NCI-H2081 (cell line): ENCODE measurements at places on chromosomes 7 and 10.

GRCh38 chr10:5373307-5373706 lies 8.5 kb downstream of the UCN3 start:
- no peak for DNase-seq

- no peak for DNase-seq
These were observed 9.7 kb upstream of the CAMK2G start for GRCh38 chr10:73884017-73884416.

DNA sequence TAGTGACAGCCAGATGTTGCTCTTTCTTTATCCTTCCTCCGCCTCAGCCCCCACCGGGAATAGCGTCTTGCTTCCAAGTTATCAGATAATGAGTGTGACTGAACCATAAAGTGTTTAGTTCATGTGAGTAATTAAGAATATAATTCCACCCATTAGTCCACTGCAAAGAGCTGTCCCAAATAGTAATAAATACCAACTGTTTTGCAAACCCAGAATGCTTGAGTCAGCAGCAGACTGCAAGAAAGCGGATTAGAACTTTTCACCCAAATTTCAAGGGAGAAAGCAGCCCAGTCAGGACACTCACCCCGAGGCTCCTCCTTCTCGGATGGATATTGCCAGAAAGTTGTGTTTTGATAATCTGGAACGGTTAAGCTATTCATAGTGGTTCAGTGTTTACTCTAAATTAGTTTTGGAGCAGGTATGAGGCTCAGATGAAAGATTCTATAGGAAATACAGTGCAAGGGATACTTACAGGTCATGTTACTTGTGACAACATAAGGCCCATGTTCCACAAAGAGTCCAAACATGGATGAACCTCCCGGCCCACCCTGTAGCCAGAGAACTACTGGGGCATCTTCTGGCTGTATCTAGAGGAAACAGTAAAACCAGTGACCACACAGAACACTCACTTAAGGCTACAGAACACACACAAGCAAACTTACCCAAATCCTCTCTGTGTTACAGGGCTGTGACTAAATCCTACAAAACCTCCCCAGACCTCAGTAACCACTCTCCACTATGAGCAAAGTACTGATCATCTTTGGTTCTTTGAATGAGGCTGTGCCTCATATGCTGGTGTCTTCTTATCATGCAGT lies 50.5 kb downstream of the CPVL start:
- DNase-seq = no peak

- no peak for DNase-seq
These were observed 5.3 kb downstream of the POLR2J start for GRCh38 chr7:102473271-102473991.

DNA sequence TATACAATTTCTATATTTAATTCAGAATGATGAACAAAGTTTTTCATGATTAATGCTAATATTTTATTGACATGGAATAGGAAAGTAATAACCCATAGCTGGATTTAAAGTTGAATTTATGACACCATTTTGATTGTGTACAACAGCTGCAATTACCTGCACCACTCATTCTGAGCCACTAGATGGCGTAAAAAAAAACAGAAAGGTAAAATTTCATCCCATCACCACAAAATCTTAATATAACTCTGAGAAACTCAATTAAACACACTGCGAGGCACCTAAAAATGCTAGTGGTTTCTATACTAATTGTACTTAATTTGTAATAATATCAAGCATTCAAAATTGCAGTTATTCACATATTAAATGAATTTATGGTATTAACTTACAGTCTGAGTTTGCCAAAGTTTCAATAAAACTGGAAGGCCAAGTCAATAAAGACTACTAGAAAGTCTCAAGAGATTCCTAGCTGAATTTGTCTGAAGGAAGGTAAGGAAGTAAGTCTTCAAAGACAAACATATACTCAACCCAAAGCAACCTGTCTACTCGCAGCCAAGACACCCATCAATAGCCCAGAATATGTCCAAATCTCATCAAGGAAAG lies 182.5 kb downstream of the SKAP2 start:
- peak; percentile 53 for DNase-seq

DNA sequence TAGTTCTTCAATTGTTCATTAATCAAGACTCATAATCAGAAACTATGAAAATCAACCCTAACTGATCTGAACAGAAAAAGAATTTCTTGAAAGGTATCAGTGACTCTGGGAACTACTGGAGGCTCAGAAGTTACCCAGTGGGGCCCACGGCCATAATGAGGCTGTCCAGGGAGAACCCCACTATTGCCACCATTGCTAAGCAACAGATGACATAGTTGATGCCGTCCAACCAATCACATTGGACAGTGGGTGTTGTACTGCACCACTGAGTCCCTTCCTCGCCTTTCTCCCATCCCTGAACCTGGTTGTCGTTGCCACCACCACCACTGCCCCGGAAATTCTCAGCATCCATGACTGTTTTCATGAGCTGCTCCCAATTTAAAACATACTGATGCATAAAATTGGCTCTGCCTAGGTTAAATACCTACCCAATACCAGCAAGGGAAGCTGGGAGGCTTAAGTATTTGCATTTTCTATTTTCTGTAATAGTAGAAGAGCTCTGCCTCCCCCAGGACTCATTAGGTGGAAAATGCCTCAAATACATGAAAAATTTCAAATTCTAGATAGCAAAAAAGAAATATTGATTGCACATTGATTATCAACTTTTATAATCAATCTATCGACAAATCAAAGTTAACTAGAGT lies 26.7 kb upstream of the USP6NL start:
- DNase-seq = no peak

GRCh38 chr7:30898411-30898810 lies 13.2 kb upstream of the AQP1 start:
- no peak for DNase-seq

DNA sequence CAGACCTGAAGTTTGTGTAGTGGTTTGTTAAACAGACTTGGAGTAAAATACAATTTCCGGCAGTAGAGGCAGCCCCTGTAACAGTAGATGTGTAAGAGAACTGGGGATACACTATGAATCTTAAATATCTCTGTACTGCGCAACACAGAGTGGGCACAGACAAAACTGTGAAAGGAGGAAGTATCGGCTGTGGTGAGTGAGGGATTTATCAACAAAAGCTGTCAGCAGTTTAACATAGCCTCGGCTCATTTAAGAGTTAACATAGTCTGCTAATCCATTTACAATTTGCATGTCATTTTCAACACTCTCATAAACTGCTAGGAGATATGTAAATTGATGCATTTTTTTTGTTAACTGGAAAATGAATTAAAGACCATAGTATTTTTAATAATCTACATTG lies 225.2 kb downstream of the ZWINT start:
- DNase-seq = no peak

GRCh38 chr10:119834188-119834587 lies 38.5 kb downstream of the MCMBP start:
- no peak for DNase-seq

GRCh38 chr7:141738592-141739013 lies 445 bp downstream of the SSBP1 start:
- DNase-seq = no peak

DNA sequence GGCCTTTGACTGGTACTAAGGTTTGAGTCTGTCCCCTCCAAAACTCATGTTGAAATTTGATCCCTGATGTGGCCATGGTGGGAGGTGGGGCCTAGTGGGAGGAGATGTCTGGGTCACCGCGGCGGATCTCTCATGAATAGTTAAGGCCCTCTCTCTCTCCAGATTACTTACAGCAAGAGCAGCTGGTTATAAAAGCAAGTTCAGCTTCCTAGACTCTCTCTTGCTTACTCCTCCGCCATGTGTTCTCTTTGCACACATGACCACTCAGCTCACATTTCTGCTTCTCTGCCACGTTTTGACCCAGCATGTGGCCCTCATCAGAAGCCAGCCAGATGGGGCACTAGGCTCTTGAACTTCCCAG lies 29.9 kb upstream of the ZMIZ1 start:
- DNase-seq = no peak

DNA sequence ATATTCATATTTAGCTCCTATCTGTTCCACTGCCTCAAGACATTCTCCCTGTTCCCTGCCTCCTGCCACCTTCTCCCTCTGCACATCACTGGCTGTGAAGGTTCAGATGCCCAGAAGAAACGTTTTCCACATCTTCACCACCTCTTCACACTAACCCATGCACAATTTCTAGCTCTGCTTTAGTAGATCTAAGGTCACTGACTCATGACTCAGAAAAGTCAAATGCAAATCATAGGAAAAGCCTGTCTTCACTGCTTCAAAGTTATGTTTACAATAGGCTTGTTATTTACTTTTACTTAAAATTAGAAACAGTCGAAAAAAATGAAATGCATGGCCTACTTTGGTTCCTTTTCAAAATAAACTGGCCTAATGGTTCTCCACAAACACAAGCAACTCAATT lies 2.5 kb downstream of the SCRN1 start:
- no peak for DNase-seq

- peak; percentile 46 for DNase-seq
These were observed 11.6 kb downstream of the HBP1 start for GRCh38 chr7:107180378-107180777.

DNA sequence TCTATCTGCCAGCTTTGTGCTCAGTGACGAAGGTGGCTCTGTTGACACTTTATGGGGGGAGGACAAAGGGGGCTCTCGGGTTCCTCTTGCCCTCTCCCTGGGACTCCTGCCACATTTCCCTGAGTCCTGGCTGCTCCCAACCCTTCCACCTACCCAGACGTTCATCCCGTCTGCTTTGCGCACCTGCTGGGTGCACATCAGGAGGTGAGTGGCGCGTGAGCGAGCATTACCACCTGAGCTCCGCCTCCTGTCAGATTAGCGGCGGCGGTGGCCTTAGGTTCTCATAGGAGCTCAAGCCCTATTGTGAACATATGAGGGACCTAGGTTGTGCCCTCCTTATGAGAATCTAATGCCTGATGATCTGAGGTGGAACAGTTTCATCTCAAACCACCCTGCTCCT lies 137.2 kb downstream of the DYNC2I1 start:
- no peak for DNase-seq

GRCh38 chr7:87173471-87173870 lies 21.2 kb downstream of the DMTF1 start:
- DNase-seq = no peak

- peak; percentile 78 for DNase-seq
These were observed 132.4 kb downstream of the TSPAN12 start for GRCh38 chr7:120725376-120726039.

DNA sequence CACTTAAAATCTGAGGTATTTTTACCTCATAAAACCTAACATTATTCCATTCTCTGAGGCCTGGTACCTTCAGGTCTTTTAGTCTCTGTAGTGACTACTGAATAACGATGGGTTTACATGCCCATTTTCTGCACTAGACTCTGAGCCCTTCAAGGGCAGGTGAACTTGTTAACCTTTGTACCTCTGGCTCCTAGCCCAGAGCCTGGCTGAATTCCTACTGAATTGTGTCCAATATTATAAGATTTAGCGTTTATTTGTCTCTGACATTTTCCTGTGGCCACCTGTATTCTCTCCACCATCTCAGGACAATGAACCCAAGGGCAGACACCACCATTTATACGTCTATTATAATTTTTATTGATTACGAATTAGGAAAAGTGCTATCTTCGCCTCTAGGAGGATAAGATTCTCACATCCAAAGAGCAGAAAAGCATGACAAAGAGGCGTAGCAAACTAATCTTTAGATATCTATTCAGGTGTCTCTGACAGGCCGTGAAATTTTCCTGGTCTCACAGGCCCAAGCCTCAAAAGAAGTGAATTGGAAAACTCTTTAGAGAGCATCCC lies 27.9 kb upstream of the HNRNPH3 start:
- no peak for DNase-seq

DNA sequence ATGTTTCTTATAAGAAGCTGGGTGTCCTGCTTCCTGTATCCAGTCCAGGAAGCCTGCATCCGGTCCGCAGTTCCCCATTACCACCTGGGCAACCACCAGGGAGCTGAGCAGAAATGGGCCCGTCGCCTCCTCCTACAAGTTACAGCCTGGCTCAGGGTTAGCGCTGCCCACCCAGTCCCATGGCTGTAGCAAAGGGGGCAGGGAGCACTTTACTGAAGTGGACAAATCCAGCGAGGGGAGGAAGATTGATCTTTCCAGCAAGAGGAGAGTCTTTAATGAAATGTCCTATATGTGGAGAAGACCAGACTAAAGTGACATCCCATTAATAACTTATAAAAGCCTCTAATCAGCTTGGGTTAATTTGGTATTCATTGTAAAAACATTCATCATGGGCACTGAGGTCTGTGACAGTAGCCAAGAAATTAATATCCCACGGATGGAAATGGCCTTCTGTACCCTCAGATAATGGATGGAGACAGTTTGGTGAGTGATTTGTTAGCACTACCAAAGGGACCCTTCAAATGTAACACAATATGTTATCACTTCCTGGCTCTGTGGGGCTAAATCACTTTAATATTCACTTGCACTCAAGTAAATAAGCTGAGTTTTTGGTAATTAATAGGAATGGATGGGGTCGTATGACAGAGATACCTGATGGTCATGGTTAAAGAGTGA lies 323.4 kb downstream of the PAXIP1 start:
- DNase-seq = no peak

GRCh38 chr7:121575194-121575765 lies 179.2 kb upstream of the FAM3C start:
- DNase-seq = no peak

DNA sequence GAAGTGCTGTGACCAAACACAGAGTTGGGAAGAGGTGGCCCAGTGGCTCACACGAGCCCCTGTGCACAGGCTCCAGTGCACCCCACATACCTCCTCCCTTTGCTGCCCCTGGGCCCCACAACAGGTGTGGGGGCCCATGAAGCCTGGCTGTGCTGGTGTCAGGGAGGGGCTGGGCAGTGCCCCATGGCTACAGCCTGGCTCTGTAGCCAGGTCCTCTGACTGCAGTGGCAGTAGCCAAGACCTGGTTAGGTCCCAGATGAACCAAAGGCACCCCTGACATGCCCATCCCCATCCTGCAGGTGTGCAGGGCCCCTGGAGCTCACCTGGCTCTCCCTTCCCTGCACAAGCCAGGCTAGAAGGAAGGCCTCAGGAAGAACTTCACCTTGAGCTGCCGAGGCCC lies 176.3 kb downstream of the GRID1 start:
- DNase-seq = no peak

DNA sequence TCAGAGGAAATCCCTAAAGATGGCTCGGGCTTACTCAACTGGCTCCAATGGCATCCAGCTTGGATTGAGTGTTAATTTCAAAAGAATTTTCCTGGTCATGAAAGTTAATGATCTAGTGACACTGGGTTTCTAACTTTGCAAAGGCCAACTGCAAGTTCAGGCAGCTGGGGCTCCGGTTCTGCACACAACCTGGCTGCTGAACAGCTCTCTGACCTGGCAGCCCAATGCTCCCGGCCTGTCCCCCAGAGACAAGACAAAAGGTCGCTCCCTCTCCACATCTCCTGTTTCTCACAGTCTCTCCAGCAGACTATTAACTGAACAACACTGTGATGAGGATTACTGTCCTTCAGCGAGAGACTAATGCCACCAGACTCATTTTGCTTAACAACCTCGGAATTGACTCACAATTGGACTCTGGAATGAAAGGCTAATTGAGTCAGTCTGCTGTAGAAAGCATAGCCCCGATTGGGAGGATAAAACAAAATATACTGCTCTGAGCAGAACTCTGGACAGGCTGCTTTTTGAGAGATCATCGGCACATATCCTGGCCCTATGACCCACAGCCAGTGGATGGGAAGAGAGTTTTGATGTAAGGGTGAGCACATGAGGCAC lies 174.5 kb downstream of the GFRA1 start:
- DNase-seq = no peak

GRCh38 chr7:121966276-121966934 lies 93.4 kb downstream of the PTPRZ1 start:
- DNase-seq = no peak

- DNase-seq = no peak
These were observed 69.9 kb upstream of the GTF2I start for GRCh38 chr7:74587435-74588126.

GRCh38 chr7:55066524-55066923 lies 47.7 kb downstream of the EGFR start:
- no peak for DNase-seq

GRCh38 chr10:63114031-63114814 lies 18.9 kb upstream of the NRBF2 start:
- DNase-seq = no peak
